Psoas muscle (tissue), 8 donors: ENCODE measurements at places on chromosomes 2 and 18. TPM values are rescaled to one million over a fixed set of nuclear protein-coding genes. Genes with fewer than 3 reads are reported as not detected.

CRYGC gene
- polyA plus RNA-seq, result not detected

ZNF142 gene
- 21.9 TPM for polyA plus RNA-seq

GREB1 gene
- 3.2 TPM for polyA plus RNA-seq

MATN3 gene
- 0.40 TPM for polyA plus RNA-seq

DNAH7 gene
- 0.10 TPM for polyA plus RNA-seq

- DNase-seq, result no peak
These were observed 115.9 kb upstream of the SYT4 start for GRCh38 chr18:43393174-43393573.
